ENCODE measurements at places on chromosomes 5 and 9. TPM values are rescaled to one million over a fixed set of nuclear protein-coding genes. Genes with fewer than 3 reads are reported as not detected.

GRCh38 chr5:58412932-58413331 is 47.0 kb downstream of the PLK2 start:
- DNase-seq, result no peak

DNA sequence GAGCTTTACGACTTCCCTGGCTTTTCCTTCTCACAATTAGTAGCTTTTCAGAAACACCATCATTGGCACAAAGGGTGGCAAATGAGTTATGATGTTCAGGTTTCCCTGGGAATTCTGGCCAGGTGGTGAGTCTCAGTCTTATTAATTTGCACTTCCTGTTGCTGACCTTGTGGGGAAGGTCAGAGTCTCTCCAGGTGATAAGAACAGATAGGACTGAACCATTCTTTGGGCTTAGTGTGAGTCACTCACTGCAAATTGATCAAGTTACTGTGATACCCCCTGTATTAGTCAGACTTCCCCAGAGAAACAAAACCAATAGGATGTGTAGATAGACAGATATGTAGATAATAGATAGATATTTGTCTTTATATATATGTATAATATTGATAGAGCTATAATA is 53.8 kb upstream of the RANBP3L start:
- no peak for DNase-seq

GRCh38 chr9:91784673-91785446 is 165.2 kb downstream of the ROR2 start:
- no peak for DNase-seq

Gene TAF11L5
- total RNA-seq, result not detected

Gene ENHO
- not detected for total RNA-seq

Gene C9orf43
- total RNA-seq, result 0.48 TPM

Gene GPR150
- 0.82 TPM for total RNA-seq

All from glomerular endothelial cell (primary cell).